Activated T-helper 1 cell treated with anti-CD3 and anti-CD28 coated beads, Interleukin-2, amount 50 U/mL, for 16 hours (primary cell): ENCODE measurements at places on chromosomes 3 and 15.

DNA sequence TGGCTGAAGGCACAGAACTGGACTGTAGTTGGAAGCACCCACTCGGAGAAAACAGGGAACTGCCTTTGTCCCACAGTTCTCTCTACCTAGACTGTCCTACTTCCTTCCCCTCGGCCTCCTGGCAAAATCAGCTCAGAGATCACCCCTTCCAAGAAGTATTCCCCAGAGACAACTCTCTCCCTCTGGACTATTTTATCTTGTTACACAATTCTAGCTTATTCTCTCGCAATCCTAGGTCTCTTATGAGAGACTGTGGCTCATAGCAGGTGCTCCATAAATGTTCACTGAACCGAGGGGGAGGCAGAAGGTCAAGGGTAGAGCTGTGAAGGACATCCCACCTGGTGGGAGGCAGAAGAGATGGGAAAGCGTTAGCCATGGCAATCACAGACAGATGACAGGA, 10.6 kb downstream of the HEG1 start:
- DNase-seq: no peak

DNA sequence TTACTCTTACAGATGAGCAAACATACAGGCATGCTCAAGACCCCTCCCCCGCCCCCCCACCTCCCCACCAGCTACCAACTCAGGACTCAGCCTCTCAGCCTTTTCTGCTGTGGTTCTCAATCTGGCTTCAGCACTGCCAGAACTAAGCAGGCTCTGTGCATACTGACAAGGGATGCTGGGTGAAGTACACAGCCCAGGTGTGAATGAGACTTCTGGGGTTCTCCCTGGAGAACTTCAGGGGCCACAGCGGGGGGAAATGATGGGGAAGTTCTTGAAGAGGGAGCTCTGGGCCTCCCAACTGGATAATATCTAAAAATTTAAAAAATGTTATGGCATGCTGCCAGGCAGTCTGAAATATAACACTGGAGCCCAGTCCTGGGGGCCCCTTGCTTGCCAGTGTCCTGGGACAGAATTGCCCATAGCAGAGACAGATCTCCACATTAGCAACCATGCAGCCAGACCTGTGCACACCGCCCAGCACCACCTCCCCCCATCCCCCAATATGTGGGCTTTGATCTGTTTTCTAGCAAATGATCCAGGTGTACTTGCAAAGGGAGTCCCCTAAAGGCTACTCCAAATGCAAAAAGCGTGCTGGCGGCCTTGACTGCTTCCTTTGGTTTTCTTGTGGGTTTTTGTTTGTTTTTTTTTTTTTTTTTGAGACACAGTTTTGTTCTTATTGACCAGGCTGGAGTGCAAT, 41.4 kb downstream of the PGPEP1L start:
- DNase-seq: no peak

DNA sequence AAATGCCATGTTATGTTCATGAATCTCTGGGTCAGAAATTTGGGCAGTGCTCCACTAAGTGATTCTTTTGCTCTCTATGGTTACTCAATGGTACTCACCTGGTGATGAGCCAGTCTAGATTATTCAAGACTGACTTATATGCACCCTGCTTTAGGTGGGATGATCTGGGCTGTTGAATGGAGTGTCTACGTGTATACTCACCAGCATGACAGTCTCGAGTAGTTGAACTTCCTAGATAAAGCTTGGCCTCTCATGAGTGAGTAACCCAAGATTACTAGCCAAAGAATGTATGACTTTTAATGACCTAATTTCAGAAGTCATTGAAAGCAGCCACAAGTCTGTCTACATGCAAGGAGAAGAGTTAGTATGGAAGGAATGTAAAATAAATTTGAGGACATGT, 77.5 kb upstream of the CADM2 start:
- DNase-seq: no peak

DNA sequence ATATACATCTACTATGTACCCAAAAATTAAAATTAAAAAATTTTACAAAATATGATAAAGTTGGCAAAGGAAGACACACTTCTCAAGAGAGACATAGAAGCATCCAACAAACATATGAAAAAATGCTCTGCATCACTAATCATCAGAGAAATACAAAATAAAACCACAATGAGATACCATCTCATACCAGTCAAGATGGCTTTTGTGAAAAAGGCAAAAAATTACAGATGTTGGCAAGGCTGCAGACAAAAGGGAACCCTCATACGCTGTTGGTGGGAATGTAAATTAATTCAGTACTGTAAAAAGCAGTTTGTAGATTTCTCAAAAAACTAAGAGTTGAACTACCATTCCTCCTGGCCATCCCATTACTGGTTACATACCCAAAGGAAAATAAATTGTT, 581.7 kb upstream of the CCDC54 start:
- DNase-seq: no peak

DNA sequence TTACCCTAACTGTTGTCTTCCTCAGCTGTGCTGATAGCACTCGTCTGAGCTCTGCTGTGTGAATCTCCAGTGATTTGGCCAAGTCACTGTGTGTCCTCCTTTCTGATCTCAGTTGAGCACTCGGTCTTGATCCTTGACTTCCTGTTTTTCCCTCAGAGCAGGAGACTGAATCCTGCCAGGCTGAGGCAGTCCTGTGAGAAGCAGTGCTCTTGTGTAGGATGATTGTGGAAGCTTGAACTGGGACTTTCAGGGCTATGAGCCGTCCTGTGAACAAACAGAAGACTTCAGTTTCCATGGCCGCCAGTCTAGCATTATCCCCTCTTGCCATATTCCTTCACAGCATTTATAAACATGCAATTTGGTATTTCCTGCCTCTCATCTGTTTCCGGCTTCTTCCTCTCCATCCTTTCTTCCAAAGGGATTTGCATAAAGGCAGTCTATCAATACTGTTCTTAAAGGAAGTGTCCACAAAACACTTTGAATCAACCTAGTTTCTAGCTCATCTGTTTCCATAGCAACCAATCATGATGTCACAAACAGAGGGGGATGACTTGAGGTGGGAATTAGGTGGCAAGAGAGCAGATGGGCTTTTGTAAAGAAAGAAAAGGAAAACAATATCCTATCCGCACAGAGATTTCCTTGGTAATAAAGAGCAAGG, 237.2 kb downstream of the AGBL1 start:
- DNase-seq: no peak

DNA sequence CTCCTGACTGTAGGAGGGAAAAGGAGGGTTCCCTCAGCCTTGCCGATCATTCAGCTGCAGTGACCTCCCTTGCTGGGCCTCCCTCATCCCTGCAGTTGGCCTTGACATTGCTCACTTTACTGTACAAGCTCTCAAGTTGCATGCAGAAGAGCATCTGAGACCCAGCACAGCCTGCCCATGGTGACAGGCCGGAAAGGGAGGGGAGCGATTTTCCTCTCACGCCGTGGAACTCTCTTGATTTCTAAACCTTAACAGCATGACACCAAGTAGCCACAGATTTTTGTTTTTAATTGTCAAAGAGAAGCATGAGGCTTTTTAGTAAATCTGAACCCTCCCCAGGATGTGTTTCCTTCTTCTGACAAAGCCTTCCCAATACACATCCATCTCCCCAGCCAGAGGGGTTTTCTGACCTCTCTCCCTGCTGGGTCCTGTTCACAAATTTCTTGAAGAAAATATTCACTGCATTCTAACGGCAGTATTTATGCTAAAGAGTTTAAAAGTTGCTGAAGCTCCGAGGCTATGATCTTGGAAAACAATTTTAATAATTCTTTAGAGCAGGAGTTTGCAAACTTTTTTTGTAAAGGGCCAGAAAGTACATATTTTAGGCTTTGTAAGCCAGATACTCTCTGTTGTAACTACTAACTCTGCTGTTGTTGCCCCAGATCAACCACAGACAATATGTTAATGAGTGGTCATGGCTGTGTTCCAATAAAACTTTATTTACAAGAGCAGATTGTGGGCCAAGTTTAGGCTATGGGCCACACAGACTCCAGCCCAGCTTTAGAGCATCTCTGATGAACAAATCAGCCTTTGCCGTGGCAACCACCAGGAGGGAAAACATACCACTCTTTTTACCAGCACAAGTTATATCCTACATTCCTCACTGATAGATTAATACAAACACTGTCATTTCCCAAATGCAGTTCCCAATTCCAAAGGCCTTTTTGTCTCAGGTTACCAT, 34.8 kb downstream of the LMCD1 start:
- no peak for DNase-seq

DNA sequence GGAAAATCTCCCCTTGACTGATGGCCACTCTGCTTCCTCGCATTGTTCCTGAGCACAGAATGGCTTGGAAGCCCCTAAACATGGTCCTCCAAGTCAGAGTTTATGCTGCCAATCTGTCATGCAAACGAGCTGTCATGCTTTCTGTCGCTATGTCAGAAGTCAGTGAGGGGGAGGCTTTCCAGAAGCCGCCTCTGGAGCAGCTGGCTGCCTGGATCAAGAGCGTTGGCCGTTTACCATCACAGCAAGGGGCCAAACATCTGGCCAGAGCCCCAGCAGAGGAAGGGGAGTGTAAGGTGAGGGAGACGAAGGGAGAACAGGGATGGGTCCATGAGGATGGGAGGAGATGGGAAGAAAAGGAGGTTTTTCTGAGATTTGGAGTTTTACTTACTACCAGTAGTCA, 372.6 kb upstream of the NR2F2 start:
- DNase-seq: no peak
